ENCODE measurements at places on chromosomes 5 and 9. TPM values are rescaled to one million over a fixed set of nuclear protein-coding genes. Genes with fewer than 3 reads are reported as not detected.

- DNase-seq: no peak
Measured at GRCh38 chr5:74285675-74286280, 354.8 kb downstream of the ENC1 start.

DNA sequence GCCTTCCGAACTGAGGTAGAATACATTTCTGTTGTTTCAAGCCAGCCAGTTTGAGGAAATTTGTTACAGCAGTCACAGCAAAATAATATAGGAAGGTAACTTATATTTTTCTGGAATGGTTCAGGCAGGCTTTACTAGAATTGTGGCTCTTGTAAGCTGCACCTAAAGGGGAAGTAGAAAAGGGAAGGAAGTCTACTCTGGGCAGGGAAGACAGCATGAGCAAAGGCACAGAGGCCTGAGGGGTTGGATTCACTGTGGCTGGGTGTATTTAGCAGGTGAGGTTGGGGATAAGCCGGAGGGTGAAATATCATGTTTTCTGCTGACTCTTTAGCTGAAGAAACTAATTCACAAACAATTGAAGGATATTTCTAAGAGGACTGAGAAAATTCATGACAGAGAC is 183.5 kb downstream of the GAS1 start:
- DNase-seq: no peak

NMUR2 gene
- not detected for total RNA-seq

DNA sequence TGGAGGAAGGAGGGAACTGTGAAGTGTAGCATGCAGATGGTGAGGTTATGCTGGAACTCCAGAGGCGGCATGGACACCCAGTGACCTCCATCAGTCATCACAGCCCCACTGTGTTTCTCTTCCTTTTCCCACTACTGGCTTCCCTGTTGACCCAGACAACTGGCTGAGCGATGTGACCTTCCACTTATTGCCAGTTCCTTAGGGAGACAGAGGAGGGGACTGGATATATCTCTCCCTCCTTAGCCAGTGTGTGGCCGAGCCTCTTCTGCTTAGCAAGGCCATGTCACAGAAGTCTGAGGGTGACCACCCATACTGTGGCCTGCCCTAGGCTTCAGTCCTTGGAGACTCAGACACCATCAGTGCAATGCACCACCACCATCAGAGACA is 3.0 kb upstream of the PHYKPL start:
- no peak for DNase-seq

GRCh38 chr5:107705402-107706014 is 34.8 kb upstream of the EFNA5 start:
- DNase-seq: no peak

- DNase-seq: no peak
Measured at GRCh38 chr9:27828908-27829307, 255.6 kb upstream of the C9orf72 start.

DNA sequence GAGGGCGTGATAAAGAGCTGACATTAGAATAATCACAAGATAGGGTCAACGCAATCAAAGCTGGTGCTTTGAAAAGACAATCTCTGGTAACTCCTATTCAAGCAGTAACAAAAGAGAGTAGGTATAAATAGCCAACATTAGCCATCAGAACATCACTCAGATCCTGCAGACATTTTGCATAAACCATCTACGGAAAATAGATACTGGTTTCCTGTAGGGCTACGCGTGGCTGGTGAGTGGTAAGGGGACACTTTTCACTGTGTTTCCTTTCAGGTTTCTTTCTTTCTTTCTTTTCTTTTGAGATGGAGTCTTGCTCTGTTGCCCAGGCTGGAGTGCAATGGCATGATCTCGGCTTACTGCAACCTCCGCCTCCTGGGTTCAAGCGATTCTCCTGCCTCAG is 22.3 kb downstream of the TTF1 start:
- DNase-seq: no peak

GRCh38 chr9:37033682-37034304 is at the start of gene PAX5:
PAX5 (minus strand) TSS chr9:37034268; CDS start chr9:37034031, 237 bp downstream.
- DNase-seq: no peak

- no peak for DNase-seq
Measured at GRCh38 chr9:100125236-100125635, 26.2 kb downstream of the INVS start.

LRRC70 gene
- 21.2 TPM for total RNA-seq

GRCh38 chr5:73417303-73418034 is 31.1 kb downstream of the FOXD1 start:
- DNase-seq: no peak

GRCh38 chr5:95913663-95914062 is 48.0 kb downstream of the ELL2 start:
- DNase-seq: no peak

- no peak for DNase-seq
Measured at GRCh38 chr9:3646226-3646625, 120.4 kb upstream of the RFX3 start.

DNA sequence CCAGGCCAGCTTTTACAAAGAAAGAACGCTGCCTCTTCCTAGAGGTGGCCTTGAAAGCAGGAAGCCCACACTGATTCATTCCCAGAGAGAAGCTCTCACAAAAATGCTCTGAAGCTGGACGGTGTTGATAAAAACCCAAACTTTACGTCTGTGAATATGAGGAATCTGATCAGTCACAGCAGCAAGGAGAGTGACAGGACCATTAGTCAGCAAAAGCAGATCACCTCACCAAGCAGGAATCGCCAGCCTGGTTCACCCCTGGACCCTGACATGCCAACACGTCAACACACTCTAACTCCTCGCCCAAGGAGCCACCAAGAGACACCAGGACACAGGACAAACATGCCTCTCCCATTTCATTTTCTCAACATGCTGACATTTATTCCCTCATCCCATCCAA is 70.6 kb upstream of the ZNF622 start:
- no peak for DNase-seq

DNA sequence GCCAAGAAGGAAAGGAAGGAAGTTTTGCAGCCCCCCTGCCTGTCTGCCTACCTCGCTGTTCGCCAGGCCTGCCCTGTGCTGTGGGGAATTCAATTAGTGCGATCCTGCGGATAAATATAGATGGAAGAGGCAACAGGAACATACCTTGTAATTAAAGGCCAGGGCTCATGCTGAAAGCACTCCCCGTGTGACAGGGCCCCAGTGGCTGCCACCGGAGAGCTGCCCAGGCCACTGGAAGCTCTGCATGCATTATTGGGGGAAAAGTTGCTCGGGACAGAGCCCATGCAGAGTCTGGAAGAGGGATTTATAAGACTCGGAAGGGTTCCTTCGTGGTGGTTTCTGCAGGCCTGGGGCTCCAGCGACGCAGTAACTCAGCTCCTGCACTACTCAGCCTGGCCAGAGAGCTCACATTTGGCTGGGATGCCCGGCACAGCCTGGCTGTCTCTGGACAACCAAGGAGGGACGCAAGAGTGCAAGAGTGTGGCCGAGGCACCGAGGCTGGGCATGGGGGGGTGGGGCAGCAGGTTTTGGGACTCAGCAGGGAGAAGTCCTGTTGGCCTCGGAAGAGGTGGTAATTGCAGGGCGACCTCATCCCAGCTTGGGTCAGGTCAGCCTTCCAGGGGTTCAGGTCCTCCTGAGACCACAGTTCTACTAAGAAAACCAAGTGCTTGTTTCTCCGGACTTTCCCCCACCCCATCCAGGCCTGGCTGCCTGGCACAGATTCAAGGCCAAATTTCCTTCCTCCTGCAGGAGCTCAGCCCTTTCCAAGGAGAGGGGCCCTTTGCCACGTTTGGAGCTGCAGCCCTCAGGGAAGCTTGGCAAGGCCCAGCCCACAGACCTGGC is 68.1 kb upstream of the GGTA1 start:
- DNase-seq: no peak

GRCh38 chr9:71465392-71465791 is 302.9 kb downstream of the CEMIP2 start:
- no peak for DNase-seq

EEIG1 gene
- 28.2 TPM for total RNA-seq

DNA sequence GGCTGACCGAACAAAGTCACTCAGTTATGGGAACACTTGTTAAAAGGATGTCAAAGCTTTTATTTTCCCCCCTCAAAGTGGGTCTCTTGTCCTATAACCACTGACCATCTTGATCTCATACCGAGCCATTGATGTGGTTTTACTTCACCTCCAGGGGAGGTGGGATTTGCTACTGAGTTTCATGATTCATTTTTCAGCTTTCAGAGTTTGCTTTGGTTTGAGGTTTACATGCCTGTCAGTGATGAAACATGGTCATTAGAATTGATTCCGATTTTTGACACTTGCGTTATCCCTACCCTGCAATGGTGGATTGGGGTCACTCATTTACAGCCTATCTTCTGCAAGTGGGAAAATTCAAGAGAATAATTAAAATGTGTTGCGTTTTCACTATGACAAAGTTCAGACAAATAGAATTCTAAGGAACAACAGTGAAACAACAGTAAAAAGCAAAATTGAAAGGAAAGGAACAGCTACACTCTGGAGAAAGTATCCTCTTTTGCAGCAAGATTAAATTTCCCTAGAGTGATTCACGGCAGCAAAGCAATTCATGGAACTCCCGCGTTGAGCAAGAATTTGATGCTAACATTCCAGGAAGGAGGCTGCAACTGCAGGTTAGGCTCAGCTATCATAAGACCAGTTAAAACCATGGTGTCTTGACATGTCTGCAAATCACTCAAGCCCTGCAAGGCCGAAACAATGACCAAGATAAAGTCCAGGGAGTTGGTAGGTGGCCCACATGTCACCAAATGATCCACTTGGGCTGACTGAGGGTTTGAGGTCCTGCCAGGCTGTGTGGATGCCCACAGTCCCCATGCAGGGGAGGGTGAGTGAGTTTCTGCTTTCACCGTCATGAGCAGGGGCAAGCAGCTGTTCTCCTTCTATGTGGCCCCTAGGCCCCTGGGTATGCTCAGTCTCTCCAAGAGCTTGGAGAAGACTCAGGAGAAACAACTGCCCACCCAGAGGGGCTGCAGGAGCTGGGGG is 9.4 kb downstream of the GADD45G start:
- DNase-seq: no peak

SLC9A3 gene
- 0.61 TPM for total RNA-seq

DNA sequence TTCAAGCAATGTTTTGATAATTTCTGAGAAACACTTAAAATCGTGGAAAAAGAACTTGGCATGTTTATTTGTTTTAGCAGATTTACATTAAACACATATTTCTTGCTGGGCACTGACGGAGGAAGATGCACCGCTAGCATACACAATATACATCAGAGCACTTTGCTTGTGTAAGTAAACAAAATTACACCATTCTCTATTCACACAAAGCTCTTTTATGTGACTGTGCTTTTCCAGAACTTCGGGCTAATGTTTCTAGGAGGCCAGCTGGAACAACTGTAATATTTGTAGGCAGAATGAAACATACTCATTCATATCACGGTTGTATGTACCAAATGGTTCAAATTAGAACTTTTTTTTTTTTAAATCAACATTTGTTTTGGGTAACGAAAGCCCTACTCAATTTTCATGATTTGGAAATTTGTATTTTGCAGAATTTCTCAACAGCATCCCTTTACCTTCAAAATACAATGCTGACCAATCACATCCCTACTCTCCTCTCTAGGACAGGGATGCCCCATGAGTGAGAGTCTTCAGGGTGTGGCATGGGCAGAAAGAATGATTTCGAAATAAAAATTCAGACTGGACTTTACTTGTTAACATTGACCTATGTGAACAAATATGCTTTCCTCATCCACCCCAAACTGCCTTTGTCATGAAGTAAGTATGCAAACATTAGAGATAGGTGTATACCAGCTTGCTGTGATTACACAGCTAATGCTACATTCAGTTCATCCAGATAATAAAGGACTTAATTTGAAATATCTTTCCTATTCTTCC is 425.1 kb downstream of the BNC2 start:
- DNase-seq: no peak

DNA sequence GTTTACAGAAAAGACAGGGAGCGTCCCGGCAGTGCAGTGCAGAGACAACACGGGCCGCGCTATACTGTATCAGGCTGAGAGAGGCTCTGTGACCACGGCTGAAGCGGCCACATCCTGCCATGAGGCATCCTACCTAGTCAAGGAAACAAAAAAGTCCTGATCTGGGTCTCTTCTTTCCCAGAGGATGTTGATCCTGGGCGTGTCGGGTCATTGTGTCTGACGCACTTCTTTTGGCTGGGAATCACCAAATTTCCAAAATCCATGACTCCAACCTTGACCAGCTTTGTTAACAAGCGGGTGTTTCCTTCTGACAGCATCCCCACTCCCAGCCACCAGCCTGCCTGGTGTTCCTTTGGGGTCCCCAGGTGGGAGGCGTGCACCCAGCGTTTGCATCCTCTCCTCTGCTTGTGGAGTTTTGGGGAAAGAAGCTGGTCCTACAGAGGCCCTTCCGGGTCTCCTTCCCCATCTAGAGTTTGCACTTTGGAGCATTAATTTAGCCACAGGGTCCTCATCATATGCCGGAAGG is 91.4 kb upstream of the RAI14 start:
- no peak for DNase-seq

GRCh38 chr5:169703813-169704212 is 66.7 kb downstream of the DOCK2 start:
- no peak for DNase-seq

BSPRY gene
- 3.3 TPM for total RNA-seq

CNTNAP3 gene
- total RNA-seq: not detected

UNC13B gene
- total RNA-seq: 0.21 TPM

GRCh38 chr5:108233617-108234155 is 148.2 kb downstream of the FBXL17 start:
- DNase-seq: no peak

- DNase-seq: no peak
Measured at GRCh38 chr5:177015156-177015555, 7.3 kb upstream of the ZNF346 start.

SLCO4C1 gene
- total RNA-seq: 31.2 TPM

IL3 gene
- total RNA-seq: not detected

PCDHB4 gene
- not detected for total RNA-seq

DNA sequence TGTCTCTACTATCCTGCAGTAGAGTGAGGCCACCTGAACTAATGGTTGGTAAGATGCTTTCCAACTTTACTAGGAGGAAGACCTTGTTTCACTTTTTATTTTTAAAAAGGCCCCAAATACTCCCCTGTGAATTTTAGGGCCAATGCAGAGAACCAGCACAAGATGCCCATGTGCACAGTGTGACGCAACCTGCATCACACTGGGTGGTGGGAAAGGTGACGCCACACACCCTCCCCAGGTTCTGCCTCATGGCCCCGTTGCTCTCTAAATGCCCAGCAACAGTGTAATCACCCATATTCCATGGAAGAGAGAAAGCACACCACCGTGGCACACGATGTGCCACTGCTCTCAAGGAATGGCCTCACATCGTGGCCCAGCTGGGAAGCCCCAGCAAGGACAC is 6.4 kb downstream of the SURF4 start:
- DNase-seq: no peak

Data from natural killer cell (primary cell).